Bladder microvascular endothelial cell (primary cell): ENCODE measurements at places on chromosomes 1 and 21. TPM values are rescaled to one million over a fixed set of nuclear protein-coding genes. Genes with fewer than 3 reads are reported as not detected.

CELA2A gene
- not detected in 2 replicates for total RNA-seq

IQGAP3 gene
- total RNA-seq, result 17.2 and 21.5 TPM in 2 replicates

UTS2 gene
- not detected in 2 replicates for total RNA-seq

TRAF3IP3 gene
- total RNA-seq, result not detected in 2 replicates

S100A5 gene
- not detected in 2 replicates for total RNA-seq

TNFRSF9 gene
- 0.16 and 3.5 TPM in 2 replicates for total RNA-seq

CAPN8 gene
- total RNA-seq, result not detected in 2 replicates

UBE2U gene
- 0.13 TPM in 1 of 2 replicates, not detected in the other for total RNA-seq

RNF186 gene
- not detected in 2 replicates for total RNA-seq

ST6GALNAC3 gene
- 25.1 and 46.7 TPM in 2 replicates for total RNA-seq

LAMB3 gene
- total RNA-seq, result 3.9 and 4.6 TPM in 2 replicates

KCNA2 gene
- not detected in 2 replicates for total RNA-seq

S100B gene
- total RNA-seq, result not detected in 2 replicates

PCBP3 gene
- 0.16 and 0.50 TPM in 2 replicates for total RNA-seq

DMBX1 gene
- total RNA-seq, result not detected in 2 replicates

KPRP gene
- not detected in 2 replicates for total RNA-seq

MATN1 gene
- total RNA-seq, result 0.13 and 0.16 TPM in 2 replicates

H6PD gene
- total RNA-seq, result 8.9 and 16.8 TPM in 2 replicates

EVA1C gene
- total RNA-seq, result 13.1 and 33.5 TPM in 2 replicates

VWA5B1 gene
- not detected in 2 replicates for total RNA-seq

S100A9 gene
- total RNA-seq, result 0.97 and 1.2 TPM in 2 replicates

VPS26C gene
- total RNA-seq, result 83.1 and 129 TPM in 2 replicates

DCDC2B gene
- not detected in 2 replicates for total RNA-seq
